ENCODE measurements at places on chromosomes 12 and 14. TPM values are rescaled to one million over a fixed set of nuclear protein-coding genes. Genes with fewer than 3 reads are reported as not detected.

DNA sequence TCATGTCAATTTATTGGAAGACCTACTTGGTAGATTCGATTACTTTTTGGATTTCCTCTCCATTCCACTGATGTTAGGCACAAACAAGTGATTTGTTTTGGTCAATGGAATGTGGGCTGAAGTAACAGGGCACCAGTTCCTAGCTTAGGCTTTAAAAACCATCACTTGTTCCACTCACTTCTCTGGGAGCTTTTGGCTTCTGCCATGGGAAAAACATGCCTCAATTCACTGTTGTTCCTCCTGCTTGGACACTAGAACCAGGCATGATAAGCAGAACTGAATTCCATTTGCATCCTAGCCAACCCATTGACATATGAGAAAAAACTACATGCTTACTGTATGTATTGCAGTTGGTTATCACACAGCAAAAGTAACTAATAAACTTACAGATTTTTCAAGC, 47.8 kb downstream of the LLPH start:
- H3K36me3 ChIP-seq = no peaks in the 10 kb centered on the region
- no peak for DNase-seq
- no peak overlapping the region for H3K4me3 ChIP-seq

Gene REM2
- 5.8 TPM for total RNA-seq

- DNase-seq = no peak
- peaks cover 14% of the 10 kb centered on the region for H3K4me1 ChIP-seq
- no peaks in the 10 kb centered on the region for H3K36me3 ChIP-seq
- H3K27ac ChIP-seq = no peak overlapping the region
- peaks cover 23% of the 10 kb centered on the region for H3K27me3 ChIP-seq
- H3K4me3 ChIP-seq = no peak overlapping the region
These were observed 57.8 kb upstream of the VRK1 start for GRCh38 chr14:96739200-96739910.

GRCh38 chr14:50806241-50806933, 24.6 kb downstream of the NIN start:
- H3K27ac ChIP-seq = no peak overlapping the region
- no peak for DNase-seq
- no peaks in the 10 kb centered on the region for H3K27me3 ChIP-seq

GRCh38 chr12:29756741-29757390, 26.9 kb downstream of the TMTC1 start:
- H3K4me3 ChIP-seq = no peak overlapping the region
- no peaks in the 10 kb centered on the region for H3K27me3 ChIP-seq
- no peak overlapping the region for H3K27ac ChIP-seq
- H3K4me1 ChIP-seq = peaks cover 28% of the 10 kb centered on the region
- H3K36me3 ChIP-seq = no peaks in the 10 kb centered on the region

DNA sequence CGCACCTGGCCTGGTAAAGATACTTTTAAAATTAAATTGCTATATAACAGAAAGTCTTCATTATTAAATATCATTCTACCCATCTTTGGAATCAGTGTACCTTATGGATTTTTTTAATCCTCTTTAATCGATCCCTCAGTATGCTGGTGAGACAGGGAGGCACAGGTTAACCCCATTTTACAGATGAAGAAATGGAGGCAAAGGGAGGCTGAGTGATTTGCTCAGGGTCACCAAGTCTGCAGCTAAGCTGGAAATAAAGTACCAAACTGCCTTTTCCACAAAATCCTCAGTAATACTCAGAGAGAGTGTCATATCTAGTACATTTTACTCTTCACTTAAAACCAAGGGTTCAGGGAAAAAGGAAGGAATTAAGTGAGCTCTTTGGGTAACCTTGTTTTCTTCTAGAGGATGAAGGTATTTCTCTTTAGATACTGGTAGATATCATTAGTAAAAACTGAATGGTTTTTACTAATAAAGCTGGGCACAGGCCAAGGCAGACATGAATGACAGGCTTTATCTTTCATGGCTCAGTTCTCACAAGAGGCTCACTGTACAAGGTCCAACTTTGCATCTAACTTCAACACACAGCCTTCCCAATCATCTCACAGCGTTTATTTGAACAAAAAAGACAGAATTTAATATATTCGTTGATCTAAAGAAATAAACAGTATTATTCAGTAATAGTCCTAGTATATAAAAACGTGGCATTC, 35.3 kb upstream of the TTC7B start:
- H3K36me3 ChIP-seq = no peaks in the 10 kb centered on the region
- peak overlapping the region; percentile 28 for H3K27ac ChIP-seq
- H3K4me3 ChIP-seq = no peak overlapping the region
- no peaks in the 10 kb centered on the region for H3K27me3 ChIP-seq
- H3K4me1 ChIP-seq = no peaks in the 10 kb centered on the region
- no peak for DNase-seq

Data from spleen (tissue), 13 donors.